ENCODE measurements at places on chromosomes 5 and 9.

DNA sequence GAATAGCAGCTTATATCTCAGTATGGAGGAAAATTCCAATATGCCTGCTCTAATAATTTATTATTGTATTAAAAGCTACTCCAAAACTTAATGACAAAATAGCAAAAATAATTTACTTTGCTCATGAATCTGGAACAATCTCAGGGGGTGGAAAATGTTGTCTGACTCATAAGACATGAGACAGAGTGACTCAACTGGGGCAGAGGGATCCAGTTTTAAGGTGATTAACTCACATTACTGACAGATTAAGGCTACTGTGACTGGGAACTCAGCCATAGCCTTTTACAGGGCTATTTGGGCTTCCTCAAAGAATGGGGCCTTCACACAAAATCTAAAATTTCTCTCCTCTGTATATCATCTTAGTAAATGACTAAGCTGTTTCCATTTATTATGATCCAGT, 1172.9 kb downstream of the CDH12 start:
- no peak for DNase-seq

DNA sequence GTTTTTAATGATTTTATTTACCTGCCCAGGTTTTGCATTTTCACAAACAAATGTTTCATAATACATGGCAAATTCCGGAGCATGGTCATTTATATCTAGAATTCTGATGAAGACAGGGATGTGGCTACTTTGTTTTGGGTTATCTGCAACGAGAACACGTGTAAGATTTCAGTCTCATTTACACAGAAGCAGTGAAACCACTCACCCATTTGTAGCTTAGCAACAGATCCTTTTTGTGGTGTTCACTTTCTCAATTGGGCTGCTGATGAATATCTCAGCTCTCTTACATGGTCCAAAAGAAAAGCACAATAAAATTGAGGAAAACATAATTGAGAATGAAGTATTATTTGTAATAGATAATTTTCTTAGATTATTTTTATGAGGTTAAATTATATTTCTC, 148.6 kb downstream of the CDH9 start:
- DNase-seq, result no peak

- no peak for DNase-seq
These were observed 449 bp upstream of the PCSK5 start for GRCh38 chr9:75889977-75890471.

GRCh38 chr9:551986-552929, 289.2 kb upstream of the DMRT1 start:
- no peak for DNase-seq

- DNase-seq, result no peak
These were observed 13.6 kb upstream of the SLC22A4 start for GRCh38 chr5:132280371-132281240.

- no peak for DNase-seq
These were observed 21.0 kb downstream of the RMI1 start for GRCh38 chr9:84001621-84002020.

DNA sequence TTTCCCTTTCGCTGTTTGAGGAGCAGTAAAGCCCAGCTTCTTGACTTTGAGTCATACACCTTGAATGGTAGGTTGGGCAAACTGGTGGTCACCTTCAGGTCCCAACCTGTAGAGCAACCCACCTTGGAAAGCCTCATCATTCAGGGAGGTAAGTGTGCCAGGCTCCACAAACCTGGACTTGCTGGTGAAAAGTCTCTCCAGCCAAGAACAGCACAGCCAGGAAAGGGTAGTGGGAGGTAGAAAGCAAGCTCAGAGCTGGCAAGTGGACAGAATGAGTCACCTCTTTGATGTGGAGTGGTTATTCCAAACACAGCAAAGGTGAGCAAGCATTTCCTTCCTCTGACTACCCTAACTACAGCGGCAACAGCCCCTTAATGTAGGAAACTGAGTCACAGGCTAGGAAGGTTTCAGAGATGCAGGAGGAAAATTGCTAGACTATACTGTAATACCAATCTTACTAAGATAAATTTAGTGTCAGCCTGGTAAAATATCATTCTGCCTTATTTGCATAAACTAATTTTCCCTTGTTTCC, 117.5 kb upstream of the MTAP start:
- DNase-seq, result no peak

- DNase-seq, result no peak
These were observed 29.5 kb downstream of the SURF6 start for GRCh38 chr9:133306242-133307204.

GRCh38 chr9:17871213-17871890, 292.5 kb downstream of the SH3GL2 start:
- DNase-seq, result no peak

DNA sequence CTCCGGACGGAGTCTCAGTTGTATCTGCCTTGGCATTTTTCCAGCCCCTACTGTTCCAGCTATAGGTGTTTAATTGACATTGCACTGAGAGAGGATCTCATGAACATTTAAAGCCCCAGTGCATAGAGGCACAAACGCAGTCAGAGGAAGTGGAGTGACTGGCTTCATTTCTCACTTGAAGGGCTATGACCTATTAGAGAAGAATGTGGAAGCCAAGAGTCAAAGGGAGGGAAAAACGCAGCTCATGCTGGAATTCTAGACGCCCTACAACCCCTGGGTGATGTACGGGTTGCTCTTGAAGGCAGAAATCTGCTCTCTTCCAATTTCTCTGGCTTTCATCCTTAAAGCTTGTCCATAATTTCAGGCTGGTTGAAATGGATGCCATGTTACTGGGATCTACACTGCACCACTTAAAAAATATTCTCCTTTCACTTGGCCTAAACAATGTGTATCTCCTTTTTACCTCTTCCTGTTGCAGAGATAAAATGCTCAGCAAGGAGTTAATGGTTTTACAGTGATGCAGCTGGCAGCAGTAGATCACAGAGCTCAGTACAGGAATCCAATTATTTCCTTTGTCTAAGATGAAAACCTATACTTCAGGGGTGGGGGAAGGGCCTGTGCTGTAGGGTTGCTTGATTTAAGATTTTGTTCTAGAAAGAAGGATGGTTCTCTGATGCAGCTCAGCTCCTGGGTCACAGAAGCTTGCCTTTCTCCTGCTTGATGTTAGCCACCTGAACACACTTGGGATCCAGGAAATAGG, 61.8 kb upstream of the MAMDC2 start:
- DNase-seq, result no peak

- DNase-seq, result no peak
These were observed 265.7 kb upstream of the PANK3 start for GRCh38 chr5:168844922-168845296.

DNA sequence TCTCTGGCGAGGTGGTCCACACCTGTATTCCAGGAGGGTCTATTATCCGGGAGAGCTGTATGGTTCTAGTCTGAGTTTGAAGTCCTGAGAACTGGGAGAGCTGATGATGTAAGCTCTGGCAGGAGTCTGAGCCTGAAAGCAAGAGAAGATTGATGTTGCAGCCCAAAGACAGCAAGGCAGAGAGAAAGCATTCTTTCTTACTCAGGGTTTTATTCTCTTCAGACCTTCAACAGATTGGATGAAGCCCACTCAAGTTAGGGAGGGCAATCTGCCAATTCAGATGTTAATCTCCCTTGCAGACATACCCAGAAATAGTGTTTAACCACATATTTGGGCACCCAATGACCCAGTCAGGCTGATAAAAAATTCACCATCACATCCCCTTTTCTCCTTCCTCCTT, 159.1 kb downstream of the CCDC171 start:
- DNase-seq, result no peak

DNA sequence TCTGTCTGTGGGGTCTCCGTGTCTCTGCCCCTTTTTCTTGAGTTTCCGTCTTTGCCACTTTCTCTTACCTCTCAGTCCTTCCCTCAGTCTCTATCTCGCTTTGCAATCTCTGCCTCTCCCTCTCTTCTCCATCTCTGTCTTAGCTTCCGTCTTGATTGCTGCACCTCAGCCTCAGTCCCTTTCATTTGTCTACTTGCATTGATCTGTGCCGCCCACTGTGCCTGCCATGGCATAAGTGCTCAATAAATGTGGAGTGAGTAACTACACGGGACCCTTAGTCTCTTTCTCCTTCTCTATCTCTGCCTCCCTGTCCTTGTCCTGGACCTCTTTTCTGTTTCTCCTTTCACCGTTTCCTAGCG, 6.6 kb downstream of the PCDHGC5 start:
- no peak for DNase-seq

DNA sequence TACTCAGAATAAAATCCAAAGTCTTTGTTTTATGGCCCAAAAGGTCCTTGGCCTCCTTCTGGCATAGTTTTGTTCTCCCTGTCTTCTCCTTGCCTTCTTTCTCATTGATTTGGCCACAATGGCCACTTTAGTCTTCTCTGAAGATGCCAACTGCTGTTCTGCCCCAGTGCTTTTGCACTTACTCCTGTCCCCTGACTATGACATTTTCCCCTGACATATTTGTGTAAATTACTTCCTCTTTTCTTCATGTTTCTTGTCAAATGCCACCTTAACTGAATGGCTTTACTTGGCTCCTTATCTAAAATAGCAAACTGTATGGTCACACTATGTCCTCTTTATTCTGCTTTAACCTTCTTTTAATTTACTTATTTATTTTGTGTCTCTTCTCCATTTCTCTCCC, 484.7 kb upstream of the ARRDC3 start:
- no peak for DNase-seq
